ENCODE measurements at places on chromosomes 4 and X.

GRCh38 chrX:134530845-134531244 is 70.9 kb downstream of the HPRT1 start:
- H3K4me1 ChIP-seq, result no peaks in the 10 kb centered on the region
- no peak overlapping the region for H3K27ac ChIP-seq
- H3K36me3 ChIP-seq, result no peaks in the 10 kb centered on the region
- no peak overlapping the region for H3K4me3 ChIP-seq
- DNase-seq, result no peak

- H3K4me3 ChIP-seq, result no peak overlapping the region
- H3K27me3 ChIP-seq, result peaks cover 1% of the 10 kb centered on the region
- H3K36me3 ChIP-seq, result no peaks in the 10 kb centered on the region
- DNase-seq, result no peak
- H3K27ac ChIP-seq, result no peak overlapping the region
- no peaks in the 10 kb centered on the region for H3K4me1 ChIP-seq
These were observed 387.9 kb upstream of the TENM3 start for GRCh38 chr4:181855307-181855706.

- H3K27ac ChIP-seq, result no peak overlapping the region
- no peak overlapping the region for H3K4me3 ChIP-seq
- no peaks in the 10 kb centered on the region for H3K36me3 ChIP-seq
- peaks cover 3% of the 10 kb centered on the region for H3K4me1 ChIP-seq
- H3K27me3 ChIP-seq, result peaks cover 8% of the 10 kb centered on the region
These were observed 45.2 kb upstream of the SLC39A8 start for GRCh38 chr4:102390438-102390837.

GRCh38 chrX:20507901-20508620 is 241.4 kb upstream of the RPS6KA3 start:
- peaks cover 2% of the 10 kb centered on the region for H3K27me3 ChIP-seq
- no peak overlapping the region for H3K27ac ChIP-seq
- H3K4me3 ChIP-seq, result no peak overlapping the region
- H3K4me1 ChIP-seq, result no peaks in the 10 kb centered on the region
- no peak for DNase-seq

GRCh38 chr4:138389976-138390685 is 148.0 kb upstream of the SLC7A11 start:
- DNase-seq, result no peak
- no peaks in the 10 kb centered on the region for H3K27me3 ChIP-seq
- no peaks in the 10 kb centered on the region for H3K4me1 ChIP-seq
- no peaks in the 10 kb centered on the region for H3K36me3 ChIP-seq
- no peak overlapping the region for H3K27ac ChIP-seq
- no peak overlapping the region for H3K4me3 ChIP-seq

DNA sequence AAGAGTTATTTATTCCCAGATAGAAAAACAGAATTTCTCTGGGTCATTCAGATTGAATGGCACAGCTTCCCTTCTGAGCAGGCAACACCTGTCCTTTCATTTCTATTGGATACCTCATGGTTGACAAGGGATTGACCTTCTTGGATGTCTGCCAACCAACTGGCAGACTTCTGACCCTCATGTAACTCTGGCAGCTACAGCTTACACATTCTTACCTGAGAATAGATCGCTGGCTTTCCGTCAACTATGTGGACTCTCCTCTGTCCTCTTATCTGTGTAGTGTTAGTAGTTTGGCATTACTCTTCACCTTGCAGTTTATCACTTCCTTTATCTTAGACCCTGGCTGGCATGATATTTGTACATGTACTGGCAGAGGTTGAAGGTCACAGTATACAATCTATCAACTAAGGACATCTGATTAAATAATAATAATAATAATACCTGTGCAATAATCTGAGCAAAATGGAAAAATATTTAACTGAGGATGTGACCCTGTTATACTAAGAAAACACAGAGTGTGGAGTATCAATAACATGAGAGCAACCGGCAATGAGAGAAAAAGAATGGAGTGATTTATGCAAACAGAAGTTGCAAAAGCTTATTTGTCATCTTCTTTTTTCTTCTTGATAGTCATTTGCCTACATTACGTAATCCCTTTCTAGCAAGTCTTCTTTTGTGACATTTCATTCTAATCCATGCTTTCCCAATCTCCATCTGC is 1118.2 kb downstream of the ARAP2 start:
- H3K4me1 ChIP-seq, result no peaks in the 10 kb centered on the region
- H3K27me3 ChIP-seq, result no peaks in the 10 kb centered on the region
- no peak overlapping the region for H3K27ac ChIP-seq
- H3K4me3 ChIP-seq, result no peak overlapping the region
- H3K36me3 ChIP-seq, result no peaks in the 10 kb centered on the region

DNA sequence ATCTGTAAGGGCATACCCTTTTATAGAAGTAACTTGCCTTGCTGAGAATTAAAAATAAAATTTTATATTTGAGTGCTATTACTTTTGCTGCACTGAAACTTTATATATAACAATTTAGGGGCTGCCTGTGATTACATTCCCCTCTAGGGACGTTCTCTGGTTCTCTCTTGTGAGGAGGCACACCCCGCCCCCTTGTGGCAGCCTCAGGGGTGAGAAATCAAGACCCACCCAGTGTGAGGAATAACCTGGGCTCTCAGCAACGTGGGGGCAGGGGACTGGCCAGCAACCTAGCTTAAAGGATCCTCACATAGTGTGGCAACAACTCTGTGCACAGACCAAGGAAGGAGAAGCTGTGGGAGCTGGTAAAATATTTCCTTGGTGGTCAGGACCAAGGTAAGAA is 43.7 kb downstream of the MAGEA9 start:
- H3K27ac ChIP-seq, result no peak overlapping the region
- peak; percentile 22 for DNase-seq
- peaks cover 7% of the 10 kb centered on the region for H3K27me3 ChIP-seq
- H3K4me3 ChIP-seq, result no peak overlapping the region
- H3K36me3 ChIP-seq, result no peaks in the 10 kb centered on the region

- H3K27me3 ChIP-seq, result no peaks in the 10 kb centered on the region
- no peak for DNase-seq
- no peaks in the 10 kb centered on the region for H3K36me3 ChIP-seq
- H3K27ac ChIP-seq, result no peak overlapping the region
- no peak overlapping the region for H3K4me3 ChIP-seq
These were observed 10.2 kb upstream of the CDKN2AIP start for GRCh38 chr4:183434264-183434663.

GRCh38 chr4:120446051-120446567 is 379.5 kb upstream of the MAD2L1 start:
- H3K4me3 ChIP-seq, result no peak overlapping the region
- H3K36me3 ChIP-seq, result no peaks in the 10 kb centered on the region
- no peaks in the 10 kb centered on the region for H3K4me1 ChIP-seq
- H3K27ac ChIP-seq, result no peak overlapping the region
- DNase-seq, result no peak
- H3K27me3 ChIP-seq, result peaks cover 21% of the 10 kb centered on the region

DNA sequence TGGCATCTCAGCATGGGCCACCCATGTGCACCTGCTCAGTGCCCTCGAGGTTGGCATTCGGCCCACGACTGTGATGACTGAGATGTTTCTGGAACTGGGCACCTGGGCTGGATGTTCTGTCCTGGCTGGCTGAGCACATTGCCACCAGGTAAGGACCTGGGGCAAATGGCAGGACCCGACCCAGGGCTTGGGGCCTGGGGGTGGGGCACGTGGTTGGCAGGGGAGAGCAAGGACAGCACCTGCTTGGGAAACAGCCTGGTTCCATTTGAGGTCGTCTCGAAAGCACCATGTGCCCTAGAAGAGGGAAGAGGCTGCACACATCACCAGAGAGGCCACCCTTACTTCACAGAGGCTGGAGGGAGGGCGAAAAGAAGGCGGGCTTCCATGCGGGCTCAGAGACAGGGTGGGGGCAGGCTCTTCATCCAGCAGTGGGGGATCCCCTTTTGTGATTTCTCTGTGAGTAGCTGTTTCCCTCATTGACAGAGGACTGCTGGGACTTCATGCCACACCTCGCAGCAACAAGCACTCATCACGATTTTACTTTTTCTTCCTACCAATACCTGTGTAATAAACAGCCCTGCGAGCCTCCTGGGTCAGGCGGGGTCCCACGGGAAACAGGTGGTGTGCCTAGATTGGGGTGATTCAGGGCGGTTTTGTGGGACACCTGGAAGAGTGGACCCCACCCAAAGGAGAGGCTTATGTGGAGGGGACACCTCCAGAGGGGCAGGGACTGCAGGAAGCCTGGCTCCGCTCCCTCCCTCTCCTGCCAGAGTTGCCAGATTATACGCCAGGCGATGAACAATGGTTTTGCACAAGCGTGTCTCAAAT is 12.0 kb downstream of the TMEM187 start:
- peak overlapping the region; percentile 83 for H3K4me3 ChIP-seq
- peak; percentile 24 for DNase-seq
- H3K27me3 ChIP-seq, result no peaks in the 10 kb centered on the region

DNA sequence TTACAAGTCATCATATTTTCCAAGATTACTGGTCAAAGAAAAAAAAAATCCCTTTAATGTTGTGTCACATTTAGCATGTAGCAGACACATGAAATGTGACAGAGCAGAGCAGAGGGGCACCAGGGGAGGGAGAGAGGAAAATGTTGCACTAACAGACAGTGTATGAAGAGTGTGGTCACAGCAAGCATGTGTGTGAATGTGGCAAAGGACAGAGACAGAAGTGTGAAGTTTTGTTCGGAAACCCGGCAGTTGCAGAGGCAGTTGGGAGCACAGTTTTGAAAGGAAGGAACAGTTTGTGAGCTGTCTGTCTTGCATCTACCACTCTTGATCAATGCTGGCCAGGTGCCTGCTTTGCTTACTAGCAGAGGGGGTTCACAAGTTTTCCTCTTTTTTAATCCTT is 83.9 kb upstream of the MAP3K15 start:
- peaks cover 12% of the 10 kb centered on the region for H3K36me3 ChIP-seq
- no peak for DNase-seq
- peaks cover 8% of the 10 kb centered on the region for H3K4me1 ChIP-seq
- H3K4me3 ChIP-seq, result no peak overlapping the region

DNA sequence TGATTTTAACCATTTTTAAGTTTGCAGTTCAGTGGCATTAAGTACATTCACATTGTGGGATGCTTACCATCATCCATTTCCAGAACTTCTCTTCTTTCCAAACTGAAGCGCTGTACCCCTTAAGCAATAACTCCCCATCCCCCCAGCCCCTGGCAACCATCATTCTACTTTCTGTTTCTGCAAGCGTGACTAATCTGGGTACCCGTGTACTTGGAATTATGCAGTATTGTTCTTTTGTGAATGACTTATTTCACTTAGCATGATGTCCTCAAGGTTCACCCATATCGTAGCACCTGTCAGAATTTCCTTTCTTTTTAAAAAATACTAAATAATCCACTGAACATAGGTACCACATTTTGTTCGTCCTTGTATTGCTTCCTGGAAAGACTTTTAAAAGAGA is 32.9 kb downstream of the USP9X start:
- H3K27ac ChIP-seq, result peak overlapping the region; percentile 58
- H3K36me3 ChIP-seq, result no peaks in the 10 kb centered on the region
- DNase-seq, result no peak
- H3K27me3 ChIP-seq, result no peaks in the 10 kb centered on the region
- no peak overlapping the region for H3K4me3 ChIP-seq

DNA sequence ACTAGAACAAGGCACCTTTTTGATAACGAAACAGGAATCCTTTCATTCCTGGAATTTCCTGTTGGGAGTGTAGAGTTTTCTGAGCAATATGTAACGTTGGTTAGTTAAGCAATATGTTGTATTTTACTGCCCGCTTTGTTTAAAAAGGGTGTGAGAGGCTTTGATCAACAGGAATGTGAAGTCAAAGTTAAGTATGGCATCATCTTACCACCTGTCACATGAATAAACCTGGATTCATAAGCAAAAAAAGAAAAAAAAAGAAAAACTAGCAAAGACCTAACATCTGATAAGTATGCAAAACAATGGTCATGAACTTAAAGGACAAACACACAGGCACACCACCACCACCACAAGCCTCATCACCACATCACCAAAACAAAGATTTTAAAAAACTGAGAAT is 7.1 kb upstream of the CXCL5 start:
- H3K36me3 ChIP-seq, result peaks cover 2% of the 10 kb centered on the region
- no peak for DNase-seq
- no peak overlapping the region for H3K4me3 ChIP-seq
- H3K27ac ChIP-seq, result no peak overlapping the region
- no peaks in the 10 kb centered on the region for H3K4me1 ChIP-seq

DNA sequence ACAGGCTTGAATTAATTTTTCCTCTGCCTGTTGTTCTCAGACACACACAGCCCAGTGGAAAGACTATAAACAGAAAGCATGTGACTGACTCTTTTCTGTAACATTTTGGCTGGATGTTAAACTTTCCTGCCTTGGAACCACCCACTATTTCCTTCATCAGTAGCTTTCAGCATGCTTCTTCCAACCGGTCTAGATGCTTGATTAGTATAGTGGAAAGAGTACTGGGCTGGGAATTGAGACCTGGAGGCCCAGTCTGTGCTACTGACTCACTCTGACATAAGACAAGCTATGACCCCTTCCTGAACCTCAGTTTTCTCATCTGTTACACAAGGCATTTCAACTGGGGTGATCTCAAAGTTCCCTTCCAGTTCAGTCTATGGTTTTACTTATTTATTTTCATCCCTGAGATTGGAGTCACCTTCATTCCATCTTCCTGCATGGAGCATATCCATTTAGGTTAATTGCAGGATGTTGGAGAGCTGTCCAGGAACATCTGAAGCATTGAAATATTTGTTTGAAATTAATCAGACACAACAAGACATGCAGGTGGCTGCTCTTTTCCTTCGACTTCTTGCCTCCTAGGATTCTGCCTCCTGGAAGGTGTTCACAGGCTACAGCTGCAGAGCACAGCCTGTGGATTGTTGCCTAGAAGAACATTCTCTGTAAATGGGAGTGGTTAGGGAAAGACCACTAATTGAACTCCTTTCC is 173.4 kb downstream of the RTL9 start:
- H3K27ac ChIP-seq, result no peak overlapping the region
- no peaks in the 10 kb centered on the region for H3K4me1 ChIP-seq
- no peak overlapping the region for H3K4me3 ChIP-seq
- no peaks in the 10 kb centered on the region for H3K36me3 ChIP-seq

DNA sequence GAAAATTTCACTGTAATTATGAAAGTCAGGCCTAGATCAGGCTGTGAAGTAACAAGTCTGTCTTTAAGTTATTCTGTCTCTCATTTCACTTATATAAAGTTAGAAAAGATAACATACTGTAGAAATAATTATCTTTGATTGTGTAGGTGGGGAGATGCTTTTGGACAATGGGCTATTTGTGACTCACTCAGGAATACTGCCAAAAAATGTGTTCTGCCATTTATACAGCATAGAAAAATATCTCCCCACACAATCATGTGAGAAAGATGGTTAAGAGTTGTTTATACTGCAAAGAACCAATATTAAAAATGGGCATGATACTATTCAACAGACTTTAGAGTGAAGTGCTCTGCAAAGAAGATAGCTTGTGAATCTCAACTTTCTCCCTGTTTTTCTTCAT is 95.0 kb upstream of the GABRA2 start:
- H3K27me3 ChIP-seq, result no peaks in the 10 kb centered on the region
- H3K4me3 ChIP-seq, result no peak overlapping the region
- H3K27ac ChIP-seq, result no peak overlapping the region
- no peak for DNase-seq

GRCh38 chr4:56296526-56296925 is 90.8 kb downstream of the AASDH start:
- no peaks in the 10 kb centered on the region for H3K27me3 ChIP-seq
- no peak for DNase-seq
- H3K27ac ChIP-seq, result no peak overlapping the region
- H3K4me1 ChIP-seq, result peaks cover 1% of the 10 kb centered on the region

- H3K27ac ChIP-seq, result no peak overlapping the region
- H3K27me3 ChIP-seq, result no peaks in the 10 kb centered on the region
- no peak overlapping the region for H3K4me3 ChIP-seq
- H3K4me1 ChIP-seq, result no peaks in the 10 kb centered on the region
These were observed 336.5 kb downstream of the PDGFC start for GRCh38 chr4:156635051-156635450.

GRCh38 chr4:56648021-56648823 is 32.9 kb downstream of the HOPX start:
- H3K36me3 ChIP-seq, result peaks cover 9% of the 10 kb centered on the region
- peaks cover 9% of the 10 kb centered on the region for H3K4me1 ChIP-seq
- no peaks in the 10 kb centered on the region for H3K27me3 ChIP-seq
- H3K27ac ChIP-seq, result no peak overlapping the region

All from naive thymus-derived CD8-positive, alpha-beta T cell (primary cell).